Stimulated activated CD4-positive, alpha-beta T cell treated with anti-CD3 and anti-CD28 coated beads, Interleukin-1b, Interleukin-23, amount 100 ng/mL, for 1 hour (primary cell): ENCODE measurements at places on chromosomes 13 and 19.
A peak's percentile ranks its signal among the peaks of the same experiment; 100 is the strongest.

- no peak for DNase-seq
Observed at GRCh38 chr19:43766755-43767043, 11.9 kb upstream of the SMG9 start.

- no peak for DNase-seq
Observed at GRCh38 chr13:109182777-109183465, 553.5 kb downstream of the MYO16 start.

GRCh38 chr13:26011208-26011573, 40.6 kb downstream of the SHISA2 start:
- DNase-seq: no peak

GRCh38 chr19:15453091-15453578, 3.4 kb upstream of the WIZ start:
- DNase-seq: no peak

GRCh38 chr13:23754997-23755396, 134.2 kb downstream of the MIPEP start:
- DNase-seq: no peak

DNA sequence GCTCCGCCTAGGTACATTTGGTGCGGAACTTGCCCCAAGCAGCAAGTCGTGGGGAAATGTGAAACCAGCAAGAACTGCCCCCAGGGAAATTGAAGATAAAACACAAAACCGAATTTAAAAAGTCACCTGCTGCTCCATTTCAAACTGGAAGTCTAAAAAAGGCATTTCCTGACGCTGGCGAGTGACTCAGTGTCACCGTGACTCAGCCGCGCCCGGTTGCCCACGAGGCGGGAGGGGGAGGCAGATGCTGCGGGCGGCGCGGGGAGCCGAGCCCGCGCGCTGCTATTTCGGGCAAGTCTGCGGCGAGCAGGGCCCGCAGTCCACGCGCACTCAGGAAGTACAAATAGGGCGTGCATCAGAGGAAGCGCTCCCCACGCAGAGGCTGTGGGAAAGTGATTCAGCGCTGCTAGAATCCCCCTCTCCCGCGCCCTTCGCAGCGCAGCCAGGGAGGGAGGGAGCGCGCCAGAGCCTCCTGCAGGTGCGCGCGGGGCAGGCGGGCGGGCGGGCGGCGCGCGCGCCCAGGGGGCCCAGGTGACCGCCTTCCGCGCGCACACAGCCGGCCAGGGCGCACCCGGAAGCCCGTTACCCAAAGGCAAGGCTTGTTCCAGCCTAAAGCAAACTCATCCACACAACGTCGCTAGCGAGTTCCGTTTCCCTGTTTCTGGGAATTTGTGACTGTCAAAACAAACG, 168.8 kb downstream of the COL4A1 start:
- peak; percentile 49 for DNase-seq
